ENCODE measurements at places on chromosomes 1 and 21.
A peak's percentile ranks its signal among the peaks of the same experiment; 100 is the strongest.

DNA sequence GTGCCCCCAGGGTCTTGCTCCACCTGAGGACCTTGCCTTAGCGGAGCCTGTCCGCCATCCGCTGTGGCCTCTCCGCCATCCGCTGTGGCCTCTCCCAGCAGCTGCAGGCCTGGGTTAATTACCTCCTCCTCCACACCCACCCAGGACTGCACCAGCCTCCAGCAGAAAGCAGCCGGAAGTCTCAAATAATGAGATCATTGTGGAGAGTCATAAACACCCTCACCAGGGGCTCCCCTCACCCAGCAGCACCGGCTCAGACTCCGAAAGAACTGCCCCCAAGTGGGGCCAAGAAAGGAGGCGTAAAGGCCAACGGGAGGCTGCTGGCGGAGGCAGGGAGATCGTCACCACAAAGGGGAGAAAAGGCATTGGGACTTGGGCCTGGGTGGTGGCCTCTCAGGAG is 10.7 kb upstream of the GPR153 start:
- no peak for DNase-seq

- DNase-seq = no peak
Observed at GRCh38 chr1:232600424-232601258, 29.3 kb downstream of the SIPA1L2 start.

- no peak for DNase-seq
Observed at GRCh38 chr1:224757508-224757907, 141.4 kb downstream of the CNIH3 start.

GRCh38 chr1:7568053-7568452 is 203.0 kb upstream of the VAMP3 start:
- no peak for DNase-seq

DNA sequence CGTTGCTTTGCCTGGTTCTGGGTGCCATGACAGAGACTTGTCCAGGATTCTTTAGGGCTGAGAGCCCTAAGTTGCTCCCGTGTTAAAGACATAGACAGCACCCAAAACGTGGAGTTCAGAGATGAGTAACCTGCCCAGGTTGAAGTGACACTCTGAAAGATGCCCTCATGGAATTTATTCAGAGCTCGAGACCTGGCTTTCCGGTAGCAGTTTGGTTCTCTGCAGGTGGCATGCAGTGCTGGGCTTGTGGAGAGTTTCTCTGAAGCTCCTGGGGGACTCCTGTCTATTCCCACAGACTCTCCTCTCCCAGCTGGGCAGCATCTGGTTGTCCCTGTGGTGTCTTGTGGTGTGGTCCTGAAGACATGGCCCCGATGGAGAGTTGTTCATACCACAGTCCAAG is 241.0 kb downstream of the RHOU start:
- DNase-seq = no peak

GRCh38 chr1:35532497-35533223 is 24.5 kb downstream of the KIAA0319L start:
- no peak for DNase-seq

- peak; percentile 36 for DNase-seq
Observed at GRCh38 chr1:201946224-201946908, at the start of gene LMOD1. Gene LMOD1, minus strand, starts transcription at chr1:201946548. Its CDS starts 208 bp downstream, at chr1:201946340.

DNA sequence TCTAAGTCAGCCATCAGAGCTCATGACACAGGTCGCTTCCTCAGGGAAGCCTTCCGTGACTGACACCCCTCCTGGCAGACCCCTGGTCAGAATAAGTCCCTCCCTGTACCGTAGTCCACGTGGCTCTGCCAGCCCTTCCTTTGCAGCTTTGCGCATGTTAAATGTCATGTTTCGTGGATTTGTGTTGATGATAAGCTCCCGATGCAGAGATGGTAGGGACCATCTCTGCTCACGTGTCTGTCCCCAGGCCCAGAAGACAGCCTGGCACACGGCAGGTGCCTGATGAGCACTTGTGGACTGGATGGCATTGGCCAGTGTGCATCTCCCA is 75.9 kb downstream of the DHRS3 start:
- no peak for DNase-seq

DNA sequence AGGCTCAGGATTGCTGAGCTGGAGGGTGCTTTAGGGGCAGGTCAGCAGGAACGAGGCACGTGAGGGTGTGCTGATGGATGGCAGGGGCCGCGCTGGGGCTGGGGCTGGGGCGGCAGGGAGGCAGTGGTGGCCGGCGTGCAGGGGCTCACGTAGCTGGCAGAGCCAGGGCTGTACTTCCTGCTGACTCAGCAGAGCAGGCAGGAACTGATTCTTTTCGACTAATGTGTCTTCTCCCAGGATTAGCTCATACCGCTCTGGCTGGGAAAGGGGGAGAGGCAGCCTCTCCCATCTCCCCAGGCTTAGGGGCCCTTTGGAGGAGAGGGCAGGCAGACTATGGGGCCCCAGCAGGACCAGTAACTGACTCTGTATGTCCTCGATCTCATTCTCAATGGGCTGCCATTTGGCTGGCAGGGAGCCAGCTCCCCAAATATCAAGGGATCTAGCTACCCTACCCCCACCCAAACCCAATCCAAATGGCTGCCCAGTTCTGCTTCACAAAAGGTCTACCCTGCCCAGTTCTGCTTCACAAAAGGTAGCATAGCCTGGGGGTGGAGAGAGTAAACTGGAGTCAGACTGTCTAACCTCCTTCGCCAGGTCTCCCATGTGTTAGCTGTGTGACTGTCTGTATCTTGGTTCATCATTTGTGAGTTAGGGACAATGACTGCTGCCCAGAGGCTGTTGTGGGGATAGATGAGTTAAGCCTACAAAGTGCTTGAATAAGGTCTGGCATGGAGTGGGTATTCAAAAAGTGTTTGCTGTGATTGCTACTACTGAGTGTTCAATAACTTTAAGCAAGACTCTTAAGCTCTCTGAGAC is 100.1 kb upstream of the SLC2A1 start:
- DNase-seq = no peak

DNA sequence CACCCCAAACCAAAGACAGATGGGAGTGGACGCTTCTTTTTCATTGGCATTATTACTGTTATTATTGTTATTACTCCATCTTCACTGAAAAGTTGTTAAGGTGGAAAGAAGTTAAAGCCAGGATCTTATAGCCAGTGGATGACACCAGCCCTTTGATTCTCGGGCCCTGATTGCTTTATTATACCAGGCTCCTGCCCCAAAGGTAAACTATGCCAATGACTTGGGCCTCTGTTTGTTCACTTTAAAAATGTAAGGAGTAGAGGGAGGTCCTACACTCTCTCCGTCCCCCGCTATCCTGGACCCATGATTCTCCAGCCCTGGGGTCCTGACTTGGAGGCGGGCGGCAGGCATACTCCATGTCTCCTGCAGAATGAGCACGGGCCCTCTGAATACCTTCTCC is 106.8 kb downstream of the TOMM20 start:
- DNase-seq = no peak

- DNase-seq = no peak
Observed at GRCh38 chr1:74693473-74693872, 19.9 kb upstream of the ERICH3 start.

DNA sequence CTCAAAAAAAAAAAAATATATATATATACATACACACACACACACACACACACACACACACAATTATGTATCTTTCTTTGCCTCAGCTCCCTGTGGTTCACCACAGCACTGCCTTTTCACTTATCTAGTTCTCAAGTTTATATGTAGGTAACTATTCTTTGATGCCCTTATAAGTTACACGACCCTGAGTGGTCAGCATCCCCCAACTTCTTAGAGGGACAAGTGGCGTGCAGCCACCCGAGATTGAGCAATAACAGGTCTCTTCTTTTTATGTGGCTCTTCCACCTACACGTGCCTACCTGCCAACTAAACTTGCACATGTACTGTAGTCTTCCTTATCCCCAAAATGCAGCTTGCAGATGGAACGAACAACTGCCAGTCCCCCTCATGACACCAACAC is 120.8 kb downstream of the GABPA start:
- no peak for DNase-seq

DNA sequence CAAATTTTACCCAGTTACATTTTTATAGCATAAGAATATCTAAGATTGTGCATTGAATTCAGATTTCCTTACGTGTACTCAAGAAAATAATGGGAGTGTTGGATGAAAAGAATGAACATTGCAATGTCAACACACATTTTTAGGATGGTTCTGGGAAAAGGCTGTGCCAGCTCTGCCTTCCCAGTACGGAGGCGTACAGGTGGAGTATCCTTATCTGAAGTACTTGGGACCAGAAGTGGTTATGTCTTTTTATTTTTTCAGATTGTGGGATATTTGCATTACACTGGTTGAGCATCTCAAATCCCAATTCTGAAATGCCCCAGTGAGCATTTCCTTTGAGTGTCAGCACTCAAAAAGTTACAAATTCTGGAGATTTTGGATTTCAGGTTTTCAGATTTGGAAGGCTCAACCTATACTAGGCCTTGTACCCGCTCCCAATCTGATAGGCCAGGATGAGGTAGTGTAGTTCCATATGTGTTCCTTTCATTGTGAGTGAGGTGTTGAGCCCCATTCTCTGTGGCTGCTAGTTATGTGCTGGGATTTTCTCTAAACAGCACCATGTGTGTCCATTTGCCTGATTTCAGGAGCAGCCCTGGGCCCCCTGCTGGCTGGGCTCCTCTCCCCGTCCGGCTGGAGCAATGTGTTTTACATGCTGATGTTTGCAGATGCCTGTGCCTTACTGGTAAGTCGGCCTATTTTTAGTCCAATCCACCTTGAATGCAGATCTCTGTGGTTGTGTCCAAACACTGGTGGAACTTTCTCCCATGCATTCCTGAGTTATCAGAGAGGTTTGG is 60.8 kb downstream of the SLC37A1 start:
- DNase-seq = no peak

DNA sequence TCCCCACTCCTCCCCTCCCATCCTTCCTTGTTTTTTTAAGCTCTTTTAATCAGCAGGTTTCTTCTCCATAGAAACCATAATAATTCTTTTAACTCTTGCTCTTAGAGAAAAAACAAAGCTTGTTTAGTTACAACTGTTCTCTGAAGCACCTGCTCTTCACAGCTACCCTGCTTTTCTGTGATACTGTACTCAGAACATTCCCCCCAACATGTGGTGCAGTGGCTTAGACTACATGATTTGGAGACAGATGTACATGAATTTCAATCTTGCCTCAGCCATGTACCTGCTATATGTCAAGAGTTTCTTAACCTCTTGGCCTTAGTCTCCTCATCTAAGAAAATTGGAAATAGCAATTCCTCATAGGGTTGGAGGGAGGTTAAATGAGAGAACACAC is 33.5 kb downstream of the LAMC2 start:
- no peak for DNase-seq

- no peak for DNase-seq
Observed at GRCh38 chr1:2801535-2802291, at the start of gene TTC34. Gene TTC34, minus strand, starts transcription at chr1:2801693. Its CDS starts 866 bp downstream, at chr1:2800827.

- DNase-seq = no peak
Observed at GRCh38 chr1:91924146-91924545, 25.1 kb upstream of the BRDT start.

DNA sequence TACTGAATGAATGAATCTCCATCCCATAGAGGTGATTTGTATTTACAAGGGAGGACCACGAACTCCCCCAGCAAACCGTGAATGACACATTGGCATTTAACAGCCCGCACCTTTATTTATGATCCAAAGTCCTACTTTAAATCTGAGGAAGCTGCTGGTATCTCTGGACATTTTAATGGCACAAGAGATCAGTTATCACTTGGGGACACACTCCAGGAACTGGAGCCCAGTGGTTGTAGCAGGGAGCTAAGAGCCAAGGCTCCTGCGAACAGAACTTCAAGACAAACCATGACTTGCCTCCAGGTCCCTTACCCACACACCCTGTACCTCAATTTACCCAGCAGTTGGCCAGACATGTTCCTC is 1.2 kb downstream of the CTNNBIP1 start:
- DNase-seq = no peak

DNA sequence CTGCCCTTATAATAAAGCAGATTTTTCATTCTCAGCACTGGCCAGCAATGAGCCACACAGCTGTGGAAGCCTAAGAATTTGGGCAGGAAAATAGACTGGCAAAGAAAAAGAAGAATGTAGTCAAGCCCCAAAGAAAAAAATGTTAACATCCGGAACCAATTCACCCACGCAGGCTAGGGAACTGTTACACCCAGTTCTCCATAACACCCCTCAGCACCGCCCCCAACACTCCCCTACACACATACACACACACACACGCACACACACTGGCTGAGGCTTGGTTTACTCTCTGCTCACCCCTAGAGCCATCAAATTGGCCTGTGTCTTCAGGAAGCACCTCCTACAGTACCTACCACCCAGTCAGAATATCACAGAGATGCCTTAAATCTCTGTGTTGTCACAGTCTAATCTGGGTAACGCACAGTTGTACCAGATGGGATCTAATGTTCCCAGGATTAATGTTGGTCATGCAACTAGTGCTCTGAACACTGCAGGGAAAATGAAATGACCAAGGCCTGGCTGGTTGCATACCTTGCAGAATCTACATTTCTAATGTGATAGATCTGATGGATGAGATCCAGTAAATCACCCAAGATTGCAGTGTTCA is 14.5 kb downstream of the TBX15 start:
- DNase-seq = no peak

DNA sequence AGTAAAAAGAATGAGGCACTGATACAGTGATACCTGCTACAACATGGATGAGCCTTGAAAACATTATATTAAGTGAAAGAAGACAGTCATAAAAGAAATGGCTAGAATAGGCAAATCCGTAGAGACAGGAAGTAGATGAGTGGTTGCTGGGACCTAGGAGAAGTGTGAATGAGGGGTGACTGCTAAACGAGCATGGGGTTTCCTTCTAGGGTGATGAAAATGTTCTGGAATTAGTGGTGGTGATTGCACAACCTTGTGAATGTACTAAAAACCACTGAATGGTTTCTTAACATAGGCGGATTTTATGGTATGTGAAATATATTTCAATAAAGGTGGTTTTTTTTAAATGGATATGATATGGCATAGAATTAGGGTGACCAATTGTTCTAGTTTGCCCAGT is 12.6 kb upstream of the SERINC2 start:
- DNase-seq = no peak

DNA sequence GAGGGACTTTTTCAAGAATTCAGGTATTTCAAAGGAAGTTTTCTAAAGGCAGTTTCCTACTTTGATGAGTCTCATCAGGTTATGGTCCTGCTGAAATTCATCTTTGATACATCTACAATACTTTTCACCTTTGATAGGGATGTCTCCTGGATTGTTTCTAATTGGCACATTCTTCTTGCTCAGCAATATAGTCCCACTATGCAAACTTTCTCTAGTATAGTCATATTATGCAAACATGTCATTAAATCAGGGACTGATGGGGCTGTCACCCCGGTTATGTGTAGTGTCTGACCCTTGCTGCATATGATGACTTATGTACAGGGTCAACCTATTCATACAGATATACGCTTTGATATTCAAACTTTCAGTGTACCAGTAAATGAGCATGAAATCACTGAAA is 379 bp upstream of the FCRL1 start:
- DNase-seq = no peak

- DNase-seq = no peak
Observed at GRCh38 chr1:196517193-196517592, 91.0 kb downstream of the KCNT2 start.

All from midbrain (tissue), 1 donor.